ENCODE measurements at places on chromosomes 2 and 18.

DNA sequence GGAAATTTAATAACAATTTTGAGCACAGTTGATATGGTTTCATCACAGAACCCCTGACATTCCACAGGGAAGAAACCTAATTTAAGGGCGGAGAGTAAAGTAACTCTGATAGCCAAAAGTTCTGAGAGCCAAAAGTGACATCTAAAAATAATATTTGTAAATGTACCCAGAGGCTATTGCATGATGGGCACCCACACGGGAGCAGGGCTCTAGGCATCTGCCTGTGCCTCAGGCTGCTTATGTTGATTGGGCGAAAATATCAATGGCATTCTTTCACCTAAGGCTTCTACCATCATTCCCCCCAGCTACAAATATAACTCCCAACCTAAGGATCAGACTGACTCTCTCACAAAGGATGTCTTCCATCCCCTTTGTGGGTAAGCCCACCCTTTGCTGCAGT is 54.1 kb upstream of the PTPRM start:
- DNase-seq, result no peak

DNA sequence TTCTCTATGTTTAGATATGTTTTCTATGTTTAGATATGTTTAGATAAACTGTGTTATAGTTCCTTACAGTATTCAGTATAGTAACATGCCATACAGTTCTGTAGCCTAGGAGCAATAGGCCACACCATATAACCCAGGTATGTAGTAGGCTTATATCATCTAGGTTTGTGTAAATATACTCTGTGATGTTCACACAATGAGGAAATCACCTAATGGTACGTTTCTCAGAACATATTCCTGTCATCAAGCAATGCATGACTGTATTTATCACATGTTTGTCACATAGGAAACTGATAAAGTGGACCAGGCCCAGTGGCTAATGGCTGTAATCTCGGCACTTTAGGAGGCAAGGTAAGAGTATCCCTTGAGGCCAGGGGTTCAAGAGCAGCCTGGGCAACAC is 44.0 kb downstream of the RNF138 start:
- no peak for DNase-seq

DNA sequence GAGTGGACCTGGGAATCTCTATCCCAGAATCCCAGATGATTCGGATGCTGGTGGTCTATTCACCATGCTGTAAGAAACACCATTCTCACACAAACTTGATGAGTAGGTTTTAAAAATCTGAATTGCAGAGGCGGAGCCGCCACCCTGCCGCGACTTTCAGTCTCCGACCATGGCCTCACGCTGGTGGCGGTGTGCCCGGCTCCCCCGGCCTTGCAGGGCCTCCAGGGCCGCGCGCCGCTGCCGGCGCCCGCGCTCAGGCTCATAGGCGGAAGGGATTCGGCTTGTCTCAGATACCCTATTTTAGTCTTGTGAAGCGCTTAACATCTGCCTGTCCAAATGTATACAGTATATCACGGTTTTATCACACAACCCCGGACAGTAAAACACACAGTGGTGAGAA is 2.6 kb upstream of the PPM1B start:
- no peak for DNase-seq

DNA sequence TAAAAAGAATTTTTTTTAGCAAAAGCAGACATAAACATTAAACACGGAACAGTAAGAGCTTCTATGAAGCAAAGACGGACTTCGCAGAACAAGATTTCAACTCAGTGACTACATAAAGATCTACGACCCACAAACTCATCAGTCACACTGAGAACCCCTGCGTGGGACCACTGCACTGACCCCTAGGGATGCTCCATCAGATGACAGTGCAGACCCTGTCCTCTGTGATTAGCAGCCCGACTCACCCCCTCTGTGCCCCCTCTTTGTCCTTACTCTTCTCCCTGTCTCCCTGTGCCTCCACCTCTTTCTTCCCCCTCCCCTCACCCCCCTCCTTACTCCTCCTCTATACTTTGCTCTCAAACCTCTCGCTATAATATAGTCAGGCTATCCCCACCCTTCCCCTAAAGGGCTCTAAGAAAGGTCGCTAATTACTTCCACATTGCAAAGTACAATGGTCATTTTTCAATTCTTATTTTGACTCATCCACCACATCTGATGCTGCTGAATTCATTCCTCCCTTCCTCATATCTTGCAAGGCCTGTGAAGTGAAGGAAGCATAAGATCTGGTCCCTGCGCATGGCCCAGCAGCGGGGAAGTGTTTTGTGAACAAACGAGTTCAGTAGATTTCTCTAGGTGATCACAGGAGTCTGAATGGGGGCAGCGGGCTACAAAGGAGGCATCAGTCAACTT is 89.3 kb downstream of the CABYR start:
- no peak for DNase-seq

- DNase-seq, result no peak
Observed at GRCh38 chr2:236755278-236755840, 185.7 kb downstream of the ACKR3 start.

DNA sequence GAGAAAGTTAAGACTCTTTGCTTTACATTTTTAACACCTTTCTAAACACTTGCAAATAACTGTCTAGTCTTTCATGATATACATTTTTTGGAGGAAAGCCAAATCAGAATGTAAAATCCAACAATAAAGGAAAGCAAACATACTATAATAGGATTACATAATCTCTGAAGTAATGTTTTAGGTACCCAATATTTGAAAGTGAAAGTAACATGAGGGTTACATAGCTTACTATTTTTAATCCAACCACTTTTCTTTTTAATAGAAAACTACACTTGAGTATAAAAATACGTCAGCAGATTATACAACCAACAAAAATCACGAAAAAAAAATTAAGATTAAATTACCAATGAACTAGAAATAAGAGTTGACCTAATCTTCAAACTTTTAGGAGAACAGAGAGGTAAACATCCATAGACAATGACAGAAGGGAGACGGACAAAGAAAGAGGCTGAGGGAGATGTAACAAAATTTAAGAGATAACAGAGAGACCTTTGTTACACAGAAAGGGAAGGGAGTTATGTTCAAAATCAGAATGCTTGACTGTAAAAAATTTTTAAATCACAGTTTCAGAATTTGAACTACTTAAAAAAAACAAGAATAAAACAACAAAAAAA is 150.0 kb downstream of the IKZF2 start:
- DNase-seq, result no peak

GRCh38 chr2:53786352-53786704 is 425 bp downstream of the ASB3 start:
- no peak for DNase-seq

DNA sequence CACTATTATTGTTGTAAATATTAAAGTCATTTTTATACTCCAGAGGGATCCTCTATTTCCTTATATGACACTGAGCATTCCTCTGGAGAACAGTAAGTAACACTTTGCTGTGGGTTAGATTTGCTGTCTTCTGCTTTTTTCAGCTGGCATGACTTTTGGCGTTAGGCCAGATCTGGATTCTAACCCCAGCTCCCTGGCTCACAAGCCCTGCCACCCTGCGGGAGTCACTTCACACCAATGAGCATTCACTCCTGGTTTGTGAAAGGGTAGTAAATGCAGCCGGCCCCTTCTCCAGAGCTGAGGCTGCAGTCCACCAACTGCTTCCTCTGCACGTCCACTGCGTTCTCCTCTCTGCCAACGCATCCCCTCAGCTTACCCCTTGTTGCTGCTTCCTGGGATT is 373.8 kb upstream of the RAB6C start:
- no peak for DNase-seq

DNA sequence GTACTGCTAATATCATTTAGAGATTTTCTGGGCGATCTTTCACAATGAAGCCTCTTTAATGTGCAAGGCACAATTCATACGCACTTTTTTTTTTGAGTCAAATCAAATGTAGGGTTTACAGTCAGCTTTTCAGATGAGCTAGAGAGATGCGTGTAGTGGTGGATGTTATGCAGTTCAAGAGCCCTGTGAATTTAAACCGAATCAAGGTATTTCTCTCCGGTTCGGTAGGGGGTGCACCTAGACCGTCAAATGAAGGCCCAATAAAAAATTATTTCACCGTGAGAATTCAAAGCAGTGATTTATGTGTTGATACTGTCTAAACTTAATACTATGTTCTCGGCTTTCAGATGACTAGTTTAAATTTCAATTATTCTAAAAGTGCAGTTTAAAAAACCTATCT is 1.1 kb downstream of the PTH2R start:
- peak; percentile 23 for DNase-seq

- DNase-seq, result no peak
Observed at GRCh38 chr2:27729198-27729597, 42.3 kb upstream of the MRPL33 start.

DNA sequence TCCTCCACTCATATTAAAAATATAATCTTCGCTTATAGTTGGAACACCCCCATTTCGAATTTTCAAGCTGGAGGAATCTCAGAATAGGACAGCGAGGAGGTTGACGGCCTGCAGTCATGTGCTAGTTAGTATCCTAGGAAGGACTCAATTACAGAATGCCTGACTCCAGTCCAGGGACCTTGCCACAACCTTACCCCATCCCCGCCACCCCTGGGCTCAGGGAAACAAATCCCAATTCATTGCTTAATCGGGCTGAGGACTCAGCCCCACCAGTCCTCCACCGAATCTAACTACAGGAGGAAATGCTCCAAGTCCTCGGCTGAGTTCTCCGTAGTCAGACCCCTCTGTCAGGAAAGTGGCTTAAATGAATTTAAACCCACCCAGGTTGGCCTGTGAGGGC is 31.7 kb upstream of the ZBTB7C start:
- no peak for DNase-seq

- DNase-seq, result no peak
Observed at GRCh38 chr2:19299032-19299431, 59.4 kb downstream of the OSR1 start.

GRCh38 chr18:21912339-21913239 is 172.0 kb downstream of the MIB1 start:
- DNase-seq, result no peak

DNA sequence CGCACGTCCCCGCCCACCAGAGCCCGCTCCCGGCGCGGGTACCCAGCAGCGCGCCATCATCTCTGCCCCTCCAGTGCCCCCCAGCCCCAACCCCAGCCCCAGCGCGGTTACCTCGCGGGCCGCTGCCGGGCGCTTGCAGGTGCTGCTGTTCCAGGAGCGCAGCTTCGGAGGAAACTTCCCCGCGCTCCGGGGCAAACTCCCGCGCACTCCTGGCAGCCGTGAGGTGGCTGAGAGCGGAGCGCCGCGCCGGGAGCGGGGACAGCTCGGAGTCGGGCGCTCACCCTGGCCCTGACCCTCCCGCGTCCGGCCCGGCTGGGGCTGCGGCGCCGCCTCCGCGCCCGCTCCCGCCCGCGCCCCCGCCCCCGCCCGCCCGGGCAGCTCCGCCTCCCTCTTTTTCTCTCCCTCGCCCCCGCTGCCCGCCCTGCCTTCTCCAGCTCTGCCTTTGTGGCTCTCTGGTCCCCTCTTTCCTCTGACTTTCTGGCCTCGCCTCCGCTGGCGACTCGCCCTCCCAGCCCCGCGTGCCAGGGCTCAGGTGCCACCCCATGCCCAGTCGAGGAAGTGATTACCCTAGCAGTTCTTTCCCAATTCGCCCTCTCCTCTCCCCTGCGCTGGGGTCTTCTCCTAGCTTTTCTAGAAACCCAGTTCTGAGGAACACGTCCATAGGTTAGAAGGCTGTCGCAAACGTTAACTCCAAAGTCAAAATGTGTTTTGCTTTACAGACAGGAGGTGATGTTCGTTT is at the start of gene CHST9:
TSS of gene CHST9 (minus strand) at position 284 of the 739 bp plus-strand sequence. CDS start 42,499 bp downstream, outside the sequence.
- DNase-seq, result peak; percentile 26

- DNase-seq, result no peak
Observed at GRCh38 chr2:31802711-31803110, 208.1 kb downstream of the MEMO1 start.

- DNase-seq, result no peak
Observed at GRCh38 chr2:100747551-100747950, 72.4 kb upstream of the NPAS2 start.

- DNase-seq, result no peak
Observed at GRCh38 chr18:46456691-46457090, 200.3 kb downstream of the LOXHD1 start.

DNA sequence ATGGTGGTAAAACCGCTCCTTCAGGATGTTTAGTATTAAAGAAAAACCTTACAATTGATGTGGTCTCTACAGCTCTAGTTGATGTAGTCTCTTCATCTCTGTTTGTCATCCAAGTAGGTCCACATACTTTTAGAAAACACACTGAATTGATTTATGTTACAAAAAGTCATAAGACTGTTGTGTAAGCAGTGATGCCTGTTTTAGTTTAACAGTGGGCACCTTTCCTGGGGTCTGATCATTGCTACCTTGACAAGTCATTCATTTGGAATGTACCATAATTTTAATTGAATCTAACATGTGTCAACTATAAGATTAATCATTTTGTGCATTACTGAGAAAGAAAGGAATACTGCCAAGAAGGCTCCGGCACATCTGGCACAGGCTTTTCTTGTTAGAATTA is 34.3 kb downstream of the GIGYF2 start:
- DNase-seq, result no peak

- no peak for DNase-seq
Observed at GRCh38 chr2:10289352-10289751, 13.4 kb upstream of the HPCAL1 start.
